Aorta (tissue), 5 donors: ENCODE measurements at places on chromosomes 12 and 14.

GRCh38 chr12:55845785-55846496, 3.2 kb upstream of the MMP19 start:
- no peak for DNase-seq

- no peak for DNase-seq
Observed at GRCh38 chr14:60651086-60651795, 2.0 kb upstream of the SIX1 start.

DNA sequence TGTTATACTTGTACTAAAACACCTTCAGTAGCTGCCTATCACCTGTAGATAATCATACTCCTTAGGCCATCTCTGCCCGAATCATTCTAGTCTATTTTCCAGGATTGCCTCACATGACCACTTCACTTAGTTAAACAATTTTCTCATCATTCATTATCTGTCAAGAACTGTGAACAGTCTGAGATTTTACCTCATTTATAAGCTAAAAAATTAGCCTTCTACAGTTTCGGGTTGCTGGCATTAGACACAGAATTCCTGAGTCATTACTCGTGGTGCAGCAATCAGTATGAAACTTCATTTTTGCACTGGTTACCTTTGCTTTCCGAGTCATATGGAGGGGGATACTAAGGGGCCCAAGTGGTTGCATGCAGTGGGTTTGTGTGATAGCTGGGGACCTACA, 57.6 kb upstream of the OTOGL start:
- DNase-seq, result no peak

DNA sequence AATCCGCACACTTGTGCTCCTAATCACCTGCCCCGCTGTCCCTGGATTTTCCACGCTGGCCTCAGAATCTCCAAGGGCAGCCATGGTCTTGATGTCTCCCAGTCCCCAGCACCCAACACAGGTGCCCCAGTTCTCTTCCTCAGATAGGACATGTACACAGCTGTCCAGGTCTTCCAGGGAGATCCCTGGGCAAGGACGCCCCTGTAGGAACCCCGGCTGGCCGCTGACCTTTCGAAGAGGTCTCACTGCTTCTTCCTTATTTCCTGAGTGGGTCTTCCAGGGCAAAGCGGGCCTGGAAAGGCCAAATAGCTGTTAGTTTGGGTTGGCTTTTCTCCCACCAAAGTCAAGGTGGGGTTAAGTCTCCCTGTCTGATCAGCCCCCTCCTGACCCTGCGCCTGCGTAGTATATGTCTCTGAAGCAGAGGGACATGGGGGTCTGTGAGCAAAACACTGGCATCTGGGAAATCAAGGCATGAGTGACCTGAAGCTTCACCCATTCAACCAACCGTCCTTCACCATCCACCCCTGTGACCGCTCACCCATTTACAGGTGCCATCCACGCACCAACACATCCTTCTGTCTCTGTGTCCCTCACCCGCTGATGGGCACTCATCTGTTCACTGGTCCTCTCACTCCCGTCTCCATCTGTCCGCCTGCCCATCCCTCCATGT, 4.6 kb downstream of the BEGAIN start:
- DNase-seq, result peak; percentile 31

GRCh38 chr12:46387670-46388069, 15.1 kb upstream of the SLC38A2 start:
- no peak for DNase-seq

GRCh38 chr14:74579447-74580274, 32.4 kb downstream of the LTBP2 start:
- peak; percentile 72 for DNase-seq

- peak; percentile 100 for DNase-seq
Observed at GRCh38 chr14:23095196-23096108, at the start of gene C14orf119. TSS of gene C14orf119 (plus strand) at chr14:23095505. CDS start at chr14:23097659, 2,154 bp downstream.

DNA sequence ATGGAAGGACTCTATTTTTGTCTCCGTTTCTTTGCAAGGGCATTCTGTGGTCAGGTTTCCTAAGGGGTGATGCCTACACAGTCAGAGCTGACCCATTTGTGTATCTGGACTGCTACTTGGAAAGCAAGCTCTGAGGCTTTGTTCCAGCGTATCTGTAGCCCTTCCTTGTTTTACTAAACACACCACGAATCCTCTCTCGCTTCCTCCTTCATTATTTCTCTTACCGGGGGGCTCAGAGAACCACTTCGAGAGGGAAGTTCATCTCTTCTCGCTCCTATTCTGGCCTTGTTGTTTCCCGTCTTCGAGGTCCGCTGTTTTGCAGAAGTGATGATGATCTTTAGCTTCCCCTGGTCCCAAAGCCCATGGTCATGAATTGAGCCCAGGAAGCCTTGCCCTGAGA, 164.7 kb downstream of the SSPN start:
- peak; percentile 48 for DNase-seq

- peak; percentile 3 for DNase-seq
Observed at GRCh38 chr12:116400636-116401372, 123.3 kb upstream of the MED13L start.

GRCh38 chr12:1580526-1580925, 13.9 kb downstream of the FBXL14 start:
- no peak for DNase-seq

GRCh38 chr12:62878211-62878610, 56.7 kb downstream of the PPM1H start:
- DNase-seq, result no peak

DNA sequence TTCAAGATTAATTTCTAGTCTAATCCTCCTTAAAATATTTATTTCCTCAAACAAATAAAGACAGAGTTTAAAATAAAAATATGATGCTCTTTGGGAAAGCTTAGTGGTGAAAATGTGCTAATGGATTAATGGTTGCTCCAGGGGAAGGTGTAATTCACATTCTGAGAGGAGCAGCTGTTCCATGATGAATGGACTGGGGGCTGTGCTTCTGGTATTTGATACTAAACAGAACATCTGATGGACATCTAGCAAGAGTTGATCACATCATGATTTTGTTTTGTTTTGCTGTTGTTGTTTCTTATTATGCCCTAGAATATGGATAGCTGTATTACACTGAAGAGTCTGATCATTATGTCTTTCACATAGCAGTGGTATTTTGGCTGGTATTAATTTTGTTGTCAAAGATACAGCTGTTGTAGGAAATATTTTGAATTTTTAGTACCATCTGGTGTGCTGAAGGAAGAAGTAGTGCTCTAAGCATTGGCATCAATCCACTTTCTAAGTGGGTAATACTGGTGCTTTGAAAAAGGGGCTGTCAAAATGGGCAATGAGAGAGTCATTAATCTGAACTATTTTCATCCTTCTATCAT, 296.4 kb downstream of the ADAMTS20 start:
- DNase-seq, result no peak

GRCh38 chr12:91824991-91825390, 320.7 kb downstream of the BTG1 start:
- no peak for DNase-seq

DNA sequence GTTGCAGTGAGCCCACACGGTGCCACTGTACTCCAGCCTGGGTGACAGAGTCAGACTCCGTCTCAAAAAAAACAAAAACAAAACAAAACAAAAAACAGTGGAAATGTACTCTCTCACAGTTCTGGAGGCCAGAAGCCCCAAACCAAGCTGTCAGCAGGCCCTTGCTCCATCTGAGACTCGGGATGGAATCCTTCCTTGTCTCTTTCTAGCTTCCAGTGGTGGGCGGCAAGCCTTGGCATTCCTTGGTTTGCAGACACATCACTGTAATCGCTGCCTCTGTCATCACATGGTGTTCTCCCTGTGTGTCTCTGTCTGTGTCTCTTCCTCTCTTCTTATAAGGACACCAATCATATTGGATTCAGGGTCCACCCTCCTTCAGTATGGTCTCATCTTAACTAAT, 6.4 kb downstream of the TNS2 start:
- DNase-seq, result peak; percentile 26

DNA sequence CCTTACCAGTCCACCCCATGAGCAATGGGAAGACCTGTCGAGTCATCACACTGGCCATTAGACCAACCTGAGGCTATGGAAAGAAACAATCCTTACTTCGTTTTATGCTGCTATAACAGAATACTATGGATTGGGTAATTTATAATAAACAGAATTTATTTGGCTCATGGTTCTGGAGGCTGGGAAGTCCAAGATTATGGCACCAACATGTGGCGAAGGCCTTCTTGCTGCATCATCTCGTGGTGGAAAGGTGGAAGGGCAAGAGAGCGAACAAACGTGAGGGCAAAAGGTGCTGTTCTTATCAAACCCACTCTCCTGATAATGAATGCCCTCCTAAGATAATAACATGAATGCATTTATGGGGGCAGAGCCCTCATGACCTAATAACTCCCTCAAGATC, 9.6 kb upstream of the SPTB start:
- DNase-seq, result no peak

- DNase-seq, result no peak
Observed at GRCh38 chr12:93198086-93198485, 179.6 kb upstream of the NUDT4 start.

DNA sequence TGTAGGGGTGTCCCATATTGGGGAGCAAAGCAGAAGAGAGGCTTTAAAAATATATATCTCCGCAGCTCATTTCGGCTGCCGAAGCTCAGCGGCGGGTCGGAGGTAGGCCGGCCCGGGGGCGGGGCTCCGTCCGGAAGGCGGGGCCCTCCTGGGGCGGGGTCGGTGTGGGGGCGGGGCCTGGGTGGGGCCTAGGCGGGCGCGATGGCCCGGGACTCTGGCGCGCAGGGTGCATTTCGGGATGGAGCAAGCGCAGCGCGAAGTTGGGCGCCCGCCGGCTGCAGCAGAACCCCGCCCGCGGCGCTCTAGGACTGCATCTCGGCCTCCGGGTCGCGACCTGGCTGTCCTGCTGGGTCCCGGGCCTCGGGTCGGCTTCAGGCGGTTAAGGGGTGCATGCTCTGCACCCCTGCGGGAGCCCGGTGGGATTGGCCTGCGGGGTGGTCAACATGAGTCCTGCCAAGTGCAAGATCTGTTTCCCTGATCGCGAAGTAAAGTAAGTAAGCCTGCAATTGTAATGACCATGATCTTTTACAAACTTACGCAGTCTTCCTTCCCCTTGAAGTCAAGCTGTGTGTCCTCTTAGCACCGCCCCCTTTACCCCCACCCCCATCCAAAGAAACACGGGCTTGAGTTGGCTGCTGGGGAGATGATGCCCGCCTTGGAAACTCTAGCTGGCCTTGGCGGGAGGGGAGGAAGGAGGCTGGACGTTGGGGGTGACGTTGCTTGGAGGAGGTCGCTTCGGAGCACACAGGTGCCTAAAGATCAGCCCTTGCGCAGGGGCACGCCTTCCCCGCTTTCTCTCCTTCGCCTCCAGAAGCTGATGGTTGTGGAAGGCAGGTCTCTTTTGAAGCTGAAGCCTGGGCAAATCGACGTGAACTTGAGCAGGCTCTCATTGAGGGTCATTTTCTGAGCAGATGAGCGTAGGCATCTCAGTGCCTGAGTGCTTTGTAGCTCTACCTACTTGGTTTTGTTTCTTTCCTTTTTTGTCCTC, 38.4 kb downstream of the ACACB start:
- DNase-seq, result peak; percentile 95

- no peak for DNase-seq
Observed at GRCh38 chr12:104764225-104765091, 193.6 kb downstream of the SLC41A2 start.

- DNase-seq, result no peak
Observed at GRCh38 chr14:53516261-53516774, 363.2 kb upstream of the DDHD1 start.

GRCh38 chr12:22256041-22256441, 78.5 kb downstream of the ST8SIA1 start:
- DNase-seq, result no peak
